ENCODE measurements at places on chromosomes 16 and 17.
A peak's percentile ranks its signal among the peaks of the same experiment; 100 is the strongest.

DNA sequence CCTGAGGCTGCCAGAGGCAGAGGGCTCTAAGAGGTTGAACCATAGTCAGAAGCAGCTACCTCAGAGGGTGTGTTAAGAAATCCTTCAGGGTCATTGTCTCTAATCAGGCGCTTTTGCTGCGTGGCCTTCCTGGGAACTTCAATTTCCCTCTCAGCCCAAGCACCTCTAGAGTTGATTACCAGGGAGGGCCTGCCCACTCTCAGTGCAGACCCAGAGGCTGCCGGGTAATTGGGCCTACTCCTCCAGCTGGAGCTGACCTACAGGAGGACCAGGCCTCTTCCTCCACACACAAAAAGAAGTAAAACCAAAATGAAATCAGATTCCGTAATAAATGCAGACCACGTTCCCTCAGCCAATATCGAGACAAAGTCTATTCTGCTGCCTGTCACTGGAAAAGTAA, 305.0 kb upstream of the CCL2 start:
- DNase-seq, result no peak

- peak; percentile 62 for DNase-seq
These were observed 39.4 kb downstream of the HS3ST3A1 start for GRCh38 chr17:13562271-13562800.

DNA sequence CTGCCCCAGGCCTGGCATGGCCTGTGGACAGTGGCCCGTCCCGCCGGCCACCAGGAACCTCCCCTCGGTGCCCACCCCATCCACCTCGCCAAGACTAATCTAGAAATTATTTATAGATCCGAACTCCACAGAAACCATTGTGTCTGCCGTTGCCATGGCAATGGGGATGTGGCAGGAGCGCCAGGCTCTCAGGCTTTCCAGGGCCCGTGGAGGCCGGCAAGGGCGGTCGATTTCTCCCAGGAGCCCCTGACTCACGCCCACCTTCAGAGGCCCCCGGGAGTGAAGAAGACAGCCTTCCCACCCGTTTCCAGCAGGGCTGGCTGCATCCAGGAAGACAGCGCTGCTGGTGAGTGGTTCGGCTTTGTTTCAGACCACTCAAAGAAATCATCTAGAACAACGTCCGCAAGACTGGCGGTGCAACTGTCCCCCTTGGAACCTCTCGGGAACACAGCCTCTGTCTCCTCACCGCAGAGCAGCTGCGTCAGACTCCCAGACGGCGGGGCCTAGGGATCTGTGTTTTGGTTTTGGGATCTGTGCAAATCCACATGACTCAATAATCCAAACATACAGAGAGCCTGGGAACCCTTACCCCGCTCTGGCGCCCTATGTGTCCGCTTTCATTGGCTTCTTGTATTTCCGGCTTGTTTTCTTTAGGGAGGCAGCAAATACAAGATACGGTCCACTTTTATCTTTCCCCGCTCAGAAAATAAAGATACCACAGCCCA, 48.5 kb upstream of the ZCCHC14 start:
- DNase-seq, result no peak

GRCh38 chr17:36470499-36470898, 16.0 kb upstream of the ZNHIT3 start:
- no peak for DNase-seq

- peak; percentile 14 for DNase-seq
These were observed 33.4 kb downstream of the CDK5R1 start for GRCh38 chr17:32520104-32520701.

- no peak for DNase-seq
These were observed 7.2 kb upstream of the MRTFB start for GRCh38 chr16:14063618-14064581.

DNA sequence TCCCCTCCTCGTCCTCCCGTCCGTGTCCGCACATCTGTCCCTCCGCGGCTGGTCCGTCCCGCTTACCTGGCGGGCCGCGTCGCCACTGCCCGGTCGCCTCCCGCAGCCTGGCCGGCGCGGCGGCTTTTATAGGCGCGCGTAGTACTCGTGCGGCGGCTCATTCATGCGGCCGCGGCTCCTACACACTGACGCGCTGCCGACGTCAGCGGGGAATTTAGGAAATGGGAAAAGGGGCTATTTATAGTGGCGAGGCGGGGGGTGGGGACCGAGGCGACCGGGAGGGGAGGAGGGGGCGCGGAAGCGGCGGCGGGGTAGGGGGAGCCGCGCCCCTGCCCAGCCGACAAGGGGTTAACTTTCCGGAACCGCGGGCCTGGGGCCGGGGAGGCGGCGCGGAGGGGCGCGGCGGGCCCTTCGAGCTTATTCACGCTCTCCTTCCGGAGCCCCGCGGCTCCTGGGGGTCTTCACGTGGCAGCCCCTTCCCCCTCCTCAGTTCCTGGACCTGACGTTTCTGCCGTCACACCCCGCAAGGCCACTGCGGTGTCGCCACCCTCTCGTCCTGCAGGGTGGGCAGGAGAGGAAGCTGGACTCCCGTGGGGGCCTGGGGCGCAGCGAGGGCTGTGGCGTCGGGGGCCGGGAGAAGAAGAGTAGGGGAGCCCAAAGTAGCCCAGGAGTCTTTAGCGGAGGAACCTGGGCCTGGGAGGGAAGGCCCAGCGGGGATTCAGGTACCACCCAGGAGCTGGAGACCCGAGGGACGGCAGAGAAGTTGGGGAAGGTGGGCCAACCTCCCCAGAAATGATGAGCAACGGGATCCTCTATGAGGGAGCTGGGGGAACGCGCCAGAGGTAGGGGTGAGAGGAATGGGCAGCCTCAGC, 3.6 kb upstream of the HIC1 start:
- DNase-seq, result peak; percentile 37

DNA sequence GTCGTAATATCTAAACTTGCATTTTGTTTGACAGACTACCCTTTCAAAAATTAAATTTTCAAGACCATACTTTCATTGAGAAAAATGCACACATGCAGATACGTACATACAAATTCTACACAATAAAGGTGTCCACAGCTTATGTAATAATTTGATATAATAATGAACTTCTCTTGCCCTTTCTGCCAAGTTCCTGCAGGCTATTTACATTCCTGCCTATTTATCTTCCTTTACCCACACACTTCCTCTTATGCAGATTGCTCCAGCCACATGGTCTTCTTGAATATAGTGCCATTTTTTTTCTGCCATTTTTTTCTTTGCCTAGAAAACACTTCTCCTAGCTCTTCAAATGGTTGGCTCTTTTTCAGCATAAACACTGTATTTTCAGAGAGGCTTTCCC, 826.9 kb upstream of the CDH8 start:
- DNase-seq, result no peak

DNA sequence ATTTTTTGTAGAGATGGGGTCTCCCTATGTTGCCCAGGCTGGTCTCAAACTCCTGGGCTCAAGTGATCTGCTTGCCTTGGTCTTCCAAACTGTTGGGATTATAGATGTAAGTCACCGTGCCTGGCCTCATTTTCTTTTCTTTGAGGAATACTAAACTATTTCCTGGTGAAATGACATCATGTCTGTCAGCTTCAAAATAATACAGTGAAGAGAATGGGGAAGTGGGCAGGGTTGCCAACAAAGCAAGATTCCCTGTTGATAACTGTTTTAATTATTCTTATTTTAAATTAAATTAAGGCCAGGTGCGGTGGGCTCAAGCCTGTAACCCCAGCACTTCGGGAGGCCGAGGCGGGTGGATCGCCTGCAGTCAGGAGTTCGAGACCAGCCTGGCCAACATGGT, 21.1 kb downstream of the PIPOX start:
- no peak for DNase-seq

- no peak for DNase-seq
These were observed 73.0 kb downstream of the SEC14L1 start for GRCh38 chr17:77213778-77214132.

DNA sequence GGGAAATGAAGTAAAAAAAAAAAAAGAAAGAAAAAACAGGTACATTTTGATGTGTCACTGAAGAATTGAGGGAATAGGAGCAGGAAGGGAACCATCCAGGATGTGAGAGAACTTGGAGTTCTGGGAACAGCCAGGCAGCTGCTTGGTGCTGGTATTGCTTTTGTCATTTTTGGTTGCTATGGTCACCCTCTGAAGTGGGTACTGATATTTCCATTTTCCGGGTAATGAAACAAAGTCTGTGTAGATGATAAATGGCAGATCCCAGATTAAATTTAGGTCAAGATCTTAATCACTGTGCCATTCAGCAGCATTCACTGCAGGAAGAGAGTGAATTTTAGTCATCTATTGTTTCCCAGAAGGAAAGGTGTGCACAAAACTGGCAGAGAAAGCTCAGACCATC, 93.6 kb downstream of the ABCA8 start:
- no peak for DNase-seq

- peak; percentile 41 for DNase-seq
These were observed 2.2 kb downstream of the SLC12A3 start for GRCh38 chr16:56866955-56867830.

DNA sequence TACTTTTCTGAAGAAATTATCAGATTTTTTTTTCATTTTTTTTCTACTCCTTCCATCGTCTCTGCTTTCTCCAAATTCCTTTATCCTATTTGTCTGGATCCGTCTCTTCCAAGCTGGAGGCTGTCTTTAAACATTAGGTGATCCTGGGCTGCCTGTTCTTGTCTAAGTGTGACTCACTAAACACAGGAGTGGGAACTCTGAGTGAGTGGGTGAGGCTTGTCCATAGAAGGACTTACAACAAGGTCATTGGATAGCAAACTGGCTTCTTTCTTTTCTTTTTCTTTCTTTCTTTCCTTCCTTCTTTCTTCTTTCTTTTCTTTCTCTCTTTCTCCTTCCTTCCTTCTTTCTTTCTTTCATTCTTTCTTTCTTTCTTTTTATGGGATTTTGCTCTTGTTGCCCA, 18.2 kb downstream of the ALOX15 start:
- no peak for DNase-seq

GRCh38 chr17:81325714-81326358, 30.7 kb upstream of the SLC38A10 start:
- no peak for DNase-seq

DNA sequence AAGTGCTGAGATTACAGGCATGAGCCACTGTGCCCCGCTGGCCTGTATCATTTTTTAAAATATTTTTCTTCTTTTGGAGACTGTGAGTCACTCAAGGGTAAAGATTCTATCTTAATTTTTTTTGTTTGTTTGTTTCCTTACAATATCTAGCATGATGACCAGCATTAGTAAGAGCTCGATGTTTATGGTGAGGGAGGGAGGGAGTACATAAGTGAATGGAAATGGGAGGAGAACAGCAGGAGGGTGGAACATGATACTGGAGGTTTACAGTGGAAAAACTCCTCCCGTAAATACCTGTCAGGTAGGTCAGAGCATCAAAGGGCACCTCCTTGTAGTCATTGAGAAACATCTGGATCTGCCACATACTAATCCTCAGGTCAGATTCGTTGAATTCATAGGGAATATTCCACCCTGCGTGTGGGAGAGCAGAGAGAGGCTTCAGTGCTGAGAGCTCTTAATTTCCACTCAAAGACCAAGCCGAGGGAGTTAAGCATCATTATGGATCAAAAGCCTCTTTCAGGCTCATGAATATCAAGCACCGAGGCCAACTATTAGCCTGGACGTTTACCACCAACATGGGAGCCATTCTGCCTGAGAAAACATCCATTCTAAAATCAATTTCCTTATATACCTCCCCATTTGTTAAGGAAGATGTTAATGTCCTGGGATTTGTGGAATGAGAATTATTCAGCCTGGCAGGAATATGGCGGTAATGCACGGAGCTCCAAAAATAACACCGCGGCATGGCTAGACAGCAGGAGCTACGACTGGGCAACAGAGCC, 51.8 kb downstream of the LYRM1 start:
- no peak for DNase-seq

DNA sequence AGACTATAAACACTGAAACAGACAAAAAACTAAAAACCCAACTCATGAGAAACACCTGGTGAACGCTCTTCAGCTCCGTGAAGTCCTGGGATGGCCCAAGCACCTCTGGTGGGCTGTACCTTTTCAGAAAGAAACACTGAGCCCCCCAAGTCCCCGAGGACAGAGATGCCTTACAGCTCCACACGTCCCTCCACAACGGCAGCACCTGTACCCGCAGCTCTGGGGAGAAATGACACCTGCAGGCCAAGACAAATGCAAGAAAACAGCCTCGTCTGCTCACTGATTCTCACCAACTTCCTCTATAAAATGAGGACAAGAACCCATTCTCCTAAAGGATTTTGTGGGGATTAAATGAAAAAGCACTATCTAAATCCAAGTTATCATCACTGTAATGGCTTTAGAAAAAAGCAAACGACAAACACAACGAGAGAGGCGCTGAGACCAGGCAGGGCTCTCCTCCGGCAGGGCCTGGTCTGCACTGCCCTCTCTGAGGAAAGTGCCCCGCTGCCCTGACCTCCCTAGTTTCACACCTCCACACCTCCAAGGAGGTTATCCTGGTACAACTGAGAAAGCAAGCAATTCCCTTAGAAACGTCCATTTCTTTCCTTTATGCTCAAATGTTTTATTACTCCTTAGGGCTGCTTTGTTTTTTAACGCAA, 114.9 kb downstream of the ZNF778 start:
- no peak for DNase-seq

- DNase-seq, result no peak
These were observed 5.3 kb downstream of the CEP295NL start for GRCh38 chr17:78897664-78898047.

DNA sequence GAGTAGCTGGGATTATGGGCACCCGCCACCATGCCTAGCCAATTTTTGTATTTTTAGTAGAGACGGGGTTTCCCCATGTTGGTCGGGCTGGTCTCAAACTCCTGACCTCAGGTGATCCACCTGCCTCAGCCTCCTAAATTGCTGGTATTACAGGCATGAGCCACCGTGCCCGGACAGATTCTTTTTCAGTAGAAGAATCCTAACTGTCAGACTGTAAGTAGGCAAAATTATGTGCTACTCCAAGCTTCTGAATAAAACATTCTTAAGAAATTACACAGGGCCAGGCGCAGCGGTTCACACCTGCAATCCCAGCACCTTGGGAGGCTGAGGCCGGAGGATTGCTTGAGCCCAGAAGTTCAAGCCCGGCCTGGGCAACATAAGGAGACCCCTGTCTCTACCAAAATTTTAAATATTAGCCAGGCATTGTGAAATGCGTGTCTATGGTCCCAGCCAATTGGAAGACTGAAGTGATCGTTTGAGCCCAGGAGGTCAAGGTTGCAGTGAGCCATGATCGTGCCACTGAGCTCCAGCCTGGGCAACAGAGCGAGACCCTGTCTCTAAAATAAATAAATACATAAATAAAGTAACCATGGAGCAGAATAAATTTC, 66.7 kb upstream of the KIFC3 start:
- no peak for DNase-seq

- DNase-seq, result no peak
These were observed 42.4 kb upstream of the HOXB13 start for GRCh38 chr17:48770954-48771353.

- DNase-seq, result no peak
These were observed 1.9 kb upstream of the GGA2 start for GRCh38 chr16:23512168-23512695.

All from nephron progenitor cell (in vitro differentiated cells).